ENCODE measurements at places on chromosomes 7 and 10. TPM values are rescaled to one million over a fixed set of nuclear protein-coding genes. Genes with fewer than 3 reads are reported as not detected.

DNA sequence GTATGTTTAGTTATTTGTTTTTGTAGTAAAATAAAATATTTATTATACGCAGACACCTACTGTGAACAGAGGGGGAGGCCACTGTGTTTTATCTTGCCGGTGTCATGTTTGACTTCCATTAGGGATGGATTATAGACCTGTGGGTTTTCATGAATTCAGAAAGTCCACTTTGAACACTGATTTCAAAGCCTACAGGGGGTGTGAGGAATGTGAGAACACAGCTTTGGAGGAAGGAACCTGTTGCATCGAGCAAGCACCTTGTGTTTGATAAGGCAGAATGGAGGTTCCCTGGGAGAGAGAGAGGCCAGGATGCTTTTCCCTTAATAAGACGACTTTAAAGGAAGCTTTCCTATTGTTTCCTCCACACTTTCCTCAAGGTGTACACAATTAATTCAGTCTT is 665.0 kb upstream of the MGMT start:
- peaks cover 5% of the 10 kb centered on the region for H3K27me3 ChIP-seq
- no peak for DNase-seq
- H3K36me3 ChIP-seq: no peaks in the 10 kb centered on the region

The GNAI1 gene
- 148 TPM for total RNA-seq

GRCh38 chr7:196283-196682 is 3.9 kb downstream of the FAM20C start:
- no peaks in the 10 kb centered on the region for H3K27me3 ChIP-seq
- peaks cover 6% of the 10 kb centered on the region for H3K4me1 ChIP-seq
- no peak for DNase-seq
- no peak overlapping the region for H3K4me3 ChIP-seq
- H3K36me3 ChIP-seq: peaks cover 3% of the 10 kb centered on the region

The MACC1 gene
- 9.8 TPM for total RNA-seq

The TMEM236 gene
- 0.07 TPM for total RNA-seq

The AS3MT gene
- total RNA-seq: 0.79 TPM

Measured in HCT116 (cell line).